ENCODE measurements at places on chromosomes 3 and 15.

DNA sequence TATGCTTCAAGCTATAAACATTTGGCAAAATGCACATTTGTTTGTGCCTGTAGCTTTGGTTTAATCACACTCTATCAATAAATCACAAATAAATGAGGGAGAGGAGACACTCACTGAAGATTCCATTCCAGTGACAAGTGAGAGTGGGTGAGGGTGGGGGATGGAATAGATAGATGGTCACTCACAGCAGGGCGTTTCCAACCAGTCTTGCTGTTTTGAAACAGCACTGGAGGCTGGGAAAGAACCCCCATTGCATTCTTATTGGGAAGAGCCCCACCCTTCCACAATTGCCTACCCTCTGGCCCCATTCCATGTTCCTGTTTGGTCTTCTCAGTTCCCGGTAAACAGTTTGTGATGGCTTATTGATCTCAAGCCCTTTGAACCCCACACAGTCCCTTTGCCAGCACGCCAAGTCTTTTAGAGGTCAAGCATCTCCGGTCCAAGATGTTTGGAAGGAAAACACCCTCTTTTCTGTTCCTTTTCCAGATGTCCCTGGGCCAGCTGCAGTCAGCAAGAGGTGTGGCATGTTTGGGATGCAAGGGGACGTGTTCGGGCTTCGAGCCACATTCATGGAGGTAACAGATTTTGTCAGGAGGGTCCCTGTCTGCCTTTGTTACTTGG, 30.7 kb downstream of the LMCD1 start:
- DNase-seq: no peak

GRCh38 chr3:126126811-126127431, 43.0 kb upstream of the SLC41A3 start:
- no peak for DNase-seq

DNA sequence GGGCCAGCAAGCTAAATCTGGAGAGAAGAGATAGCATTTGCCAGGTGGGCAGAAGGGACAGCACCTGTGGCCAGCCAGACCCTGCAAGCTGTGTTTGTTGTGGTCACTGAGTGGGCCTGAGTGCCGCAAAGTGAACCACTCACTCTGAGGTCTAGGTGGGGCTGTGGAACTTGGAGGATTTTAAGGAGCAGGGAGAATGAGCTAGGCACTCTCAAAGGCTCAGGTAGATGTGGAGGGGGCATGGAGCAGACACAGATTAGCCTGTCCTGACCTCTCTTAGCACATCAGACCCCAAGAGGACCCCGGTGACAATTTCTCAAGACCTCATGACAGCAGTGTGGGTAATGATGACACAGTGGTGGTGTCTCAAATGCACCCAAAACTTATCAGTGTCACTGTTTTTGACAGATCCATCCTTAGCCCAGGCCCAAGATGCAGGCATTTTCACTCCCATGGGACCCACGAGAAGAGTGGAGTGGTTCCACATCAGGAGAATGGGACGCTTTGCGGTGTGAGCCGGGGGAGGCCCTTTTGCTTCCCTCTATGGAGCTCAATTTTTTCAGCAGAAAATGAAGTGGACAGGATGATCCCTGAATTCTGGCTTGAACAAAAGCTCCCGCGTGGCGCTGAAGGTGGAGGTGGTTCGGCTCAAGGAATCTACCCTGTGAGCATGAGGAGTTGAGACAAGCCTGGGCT, 43.8 kb upstream of the TLE3 start:
- DNase-seq: no peak

GRCh38 chr3:36846406-36846805, 82.1 kb upstream of the DCLK3 start:
- no peak for DNase-seq

- DNase-seq: no peak
These were observed 47.6 kb downstream of the ZBTB38 start for GRCh38 chr3:141415953-141416352.

DNA sequence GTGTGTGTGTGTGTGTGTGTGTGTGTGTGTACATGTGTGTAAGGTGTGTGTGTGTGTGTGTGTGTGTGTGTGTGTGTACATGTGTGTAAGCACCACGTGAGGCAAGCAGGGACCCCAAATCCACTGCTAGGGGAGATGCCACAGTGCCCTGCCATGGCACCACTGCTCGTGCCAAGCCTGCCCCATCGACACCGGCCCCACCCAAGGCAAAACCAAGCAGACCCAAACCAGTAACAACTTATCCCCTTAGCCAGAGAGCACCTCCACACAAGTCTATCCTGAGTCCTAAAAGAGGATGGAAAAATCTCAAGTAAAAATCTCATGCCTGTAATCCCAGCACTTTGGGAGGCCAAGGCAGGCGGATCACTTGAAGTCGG, 45.1 kb downstream of the BDH1 start:
- no peak for DNase-seq
